ENCODE measurements at places on chromosomes 2 and 18. TPM values are rescaled to one million over a fixed set of nuclear protein-coding genes. Genes with fewer than 3 reads are reported as not detected.
A peak's percentile ranks its signal among the peaks of the same experiment; 100 is the strongest.

GRCh38 chr2:25044990-25045389, 3.1 kb downstream of the EFR3B start:
- no peak for DNase-seq

DNA sequence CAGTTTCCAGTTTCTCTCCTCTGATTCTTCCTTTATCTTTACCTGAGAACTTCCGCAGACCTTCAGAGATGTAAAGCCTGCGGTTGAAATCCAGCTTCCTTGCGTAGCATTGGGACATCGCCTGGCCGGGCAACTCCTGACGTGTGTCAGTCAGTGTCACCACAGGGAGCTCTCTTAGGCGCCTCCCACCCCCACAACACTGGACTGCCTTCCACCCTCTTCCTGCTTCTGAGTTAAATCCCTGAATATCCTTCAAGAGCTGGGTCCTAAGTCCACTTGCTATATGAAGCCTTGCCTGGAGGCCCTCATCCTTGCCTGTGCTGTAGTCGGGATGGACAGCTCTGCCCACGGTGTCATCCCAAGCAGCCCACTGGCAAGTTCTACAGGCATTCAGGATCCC, 179.4 kb downstream of the SEPTIN10 start:
- DNase-seq: no peak

DNA sequence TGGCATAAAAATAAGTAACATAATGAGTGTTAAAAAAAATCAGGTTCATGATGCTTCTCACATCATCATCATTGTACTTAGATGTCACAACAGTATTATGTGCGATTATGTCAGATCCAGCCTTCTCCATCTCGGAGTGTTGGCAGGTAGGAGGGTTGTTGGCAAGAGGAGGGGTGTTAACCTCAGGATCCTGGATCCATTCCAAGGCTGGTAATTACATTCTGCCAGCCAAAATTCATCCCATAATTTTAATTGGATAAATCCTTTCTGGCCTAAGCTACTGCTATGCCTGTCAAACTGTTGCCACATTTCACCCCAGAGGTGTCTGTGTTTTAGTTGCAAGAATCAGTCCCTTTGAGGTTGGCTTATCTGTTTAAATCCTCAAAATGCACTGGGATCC, 891 bp upstream of the FTCDNL1 start:
- no peak for DNase-seq

DNA sequence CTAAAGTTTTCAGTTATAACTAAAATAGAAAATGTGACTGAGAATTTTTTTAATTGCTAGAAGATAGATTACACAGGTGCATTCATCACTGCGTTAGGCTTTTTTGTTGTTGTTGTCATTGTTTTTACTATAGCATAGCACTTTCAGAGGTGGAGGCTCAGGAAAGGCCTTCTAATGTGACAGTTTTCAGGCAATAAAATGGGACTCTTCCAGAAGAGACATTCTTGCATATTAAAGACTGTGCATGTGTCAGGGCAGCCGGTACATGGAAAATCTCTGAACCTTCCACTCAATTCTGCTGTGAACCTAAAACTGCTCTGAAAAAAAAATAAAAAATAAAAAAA, 175.2 kb downstream of the METTL4 start:
- DNase-seq: no peak

DNA sequence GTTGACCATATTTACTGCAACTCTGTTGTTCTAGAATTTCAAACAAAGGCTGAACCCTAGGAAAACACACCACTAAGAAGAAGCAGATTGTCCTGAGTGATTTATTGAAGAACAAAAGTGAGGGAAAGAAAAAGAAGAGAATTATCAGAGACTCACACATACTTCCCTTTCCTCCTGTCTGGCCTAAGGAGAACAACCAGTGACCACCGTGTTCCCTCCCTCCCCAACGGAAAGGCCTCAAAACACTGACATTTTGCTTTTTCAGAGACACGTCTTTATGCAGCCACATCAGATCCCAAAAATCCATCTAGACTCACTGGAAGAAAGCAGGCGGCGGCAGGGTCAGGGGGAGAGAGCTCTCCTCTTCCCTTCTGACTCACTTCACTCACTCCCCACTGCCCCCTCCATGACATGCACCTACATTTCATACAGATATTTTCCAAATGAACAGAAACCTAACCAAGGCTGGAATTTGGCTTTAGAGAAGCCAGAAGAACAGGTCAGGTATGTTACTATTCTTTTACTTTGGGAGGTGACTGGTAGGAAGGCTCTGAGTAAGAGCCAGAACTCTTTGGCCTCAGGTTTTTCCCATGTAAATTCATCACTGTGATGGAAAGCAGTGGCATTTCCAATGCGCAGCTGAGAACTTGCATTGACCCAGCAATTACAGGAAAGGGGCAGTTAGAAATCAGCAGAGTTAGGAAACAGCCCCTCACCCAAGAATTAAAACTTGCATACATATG, 169.9 kb downstream of the BCL11A start:
- DNase-seq: no peak

- no peak for DNase-seq
Observed at GRCh38 chr18:2893056-2893455, 46.2 kb downstream of the EMILIN2 start.

GRCh38 chr2:179855673-179856072, 5.7 kb downstream of the ZNF385B start:
- DNase-seq: no peak

DNA sequence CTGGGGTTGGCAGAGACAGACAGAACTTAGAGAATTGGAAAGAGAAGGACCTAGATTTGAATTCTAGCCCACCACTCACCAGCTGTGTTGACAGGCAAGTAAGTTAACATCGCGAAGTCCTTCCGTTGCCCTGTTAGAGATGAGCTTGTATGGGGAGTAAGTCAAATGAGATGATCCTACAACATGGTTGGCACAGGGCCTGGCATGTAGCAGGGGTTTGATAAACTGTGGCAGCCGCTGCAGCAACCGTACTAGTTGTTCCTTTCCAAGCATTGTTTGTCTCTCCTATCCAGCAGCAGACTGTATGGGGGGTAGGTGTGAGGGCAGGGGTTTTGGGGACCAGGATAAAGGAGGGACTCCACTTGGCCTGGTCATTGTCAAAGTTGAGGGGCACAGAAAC, 16.0 kb downstream of the TET3 start:
- no peak for DNase-seq

DNA sequence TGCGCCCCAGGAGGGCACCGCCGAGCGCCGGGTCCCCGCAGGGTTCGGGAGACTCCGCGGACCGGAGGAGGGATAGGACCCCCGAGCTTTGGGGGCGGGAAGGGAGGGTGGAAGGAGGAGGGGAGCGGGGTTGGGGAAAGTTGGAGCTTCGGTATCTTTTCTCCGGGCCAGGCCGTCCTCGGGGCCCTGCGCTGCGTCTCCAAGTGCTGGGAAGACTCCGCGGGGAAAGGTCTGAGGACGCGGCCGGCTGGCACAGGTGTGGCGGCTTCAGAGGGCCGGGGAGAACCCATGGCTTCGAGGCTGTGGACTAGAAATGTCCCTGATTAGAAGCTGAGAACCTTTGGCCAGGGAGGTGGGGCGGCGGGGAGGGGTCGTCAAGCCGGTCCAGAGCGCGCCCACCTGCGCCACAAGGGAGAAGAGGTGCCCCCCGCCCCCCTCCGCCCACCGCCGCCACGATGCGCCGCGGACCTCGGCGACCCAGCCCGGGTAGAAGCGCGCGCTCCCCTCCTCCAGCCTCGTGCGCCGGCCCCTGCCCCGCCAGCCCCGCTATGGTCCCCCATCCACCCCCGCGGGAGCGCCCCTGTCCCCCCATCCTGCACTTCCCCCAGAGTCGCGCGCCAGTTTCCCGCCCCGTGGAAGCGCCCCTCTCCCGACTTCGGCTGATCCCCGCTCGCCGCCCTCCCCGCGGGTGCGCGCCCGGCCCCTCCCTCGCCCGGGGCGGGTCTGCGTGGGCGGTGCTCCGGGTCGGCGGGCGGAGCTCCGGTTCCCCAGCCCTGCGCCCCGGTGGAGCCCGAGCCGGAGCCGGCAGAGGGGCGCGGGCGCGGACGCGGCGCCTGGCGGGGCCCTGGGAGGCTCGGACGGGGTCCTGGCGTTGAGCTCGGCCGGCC, at the start of gene SNTG2:
Gene SNTG2 (plus strand): TSS at position 770 of the 887 bp plus-strand sequence. CDS start 148 bp downstream, outside the sequence.
- DNase-seq: peak; percentile 79

GRCh38 chr2:141392517-141393213, 738.2 kb downstream of the LRP1B start:
- no peak for DNase-seq

GRCh38 chr2:7837237-7837760, 844.6 kb upstream of the ID2 start:
- DNase-seq: no peak

- DNase-seq: no peak
Observed at GRCh38 chr2:196268538-196269338, 97.4 kb upstream of the STK17B start.

GRCh38 chr18:22505141-22505591, 87.5 kb upstream of the CTAGE1 start:
- no peak for DNase-seq

- no peak for DNase-seq
Observed at GRCh38 chr2:59824314-59824713, 729.1 kb downstream of the BCL11A start.

DNA sequence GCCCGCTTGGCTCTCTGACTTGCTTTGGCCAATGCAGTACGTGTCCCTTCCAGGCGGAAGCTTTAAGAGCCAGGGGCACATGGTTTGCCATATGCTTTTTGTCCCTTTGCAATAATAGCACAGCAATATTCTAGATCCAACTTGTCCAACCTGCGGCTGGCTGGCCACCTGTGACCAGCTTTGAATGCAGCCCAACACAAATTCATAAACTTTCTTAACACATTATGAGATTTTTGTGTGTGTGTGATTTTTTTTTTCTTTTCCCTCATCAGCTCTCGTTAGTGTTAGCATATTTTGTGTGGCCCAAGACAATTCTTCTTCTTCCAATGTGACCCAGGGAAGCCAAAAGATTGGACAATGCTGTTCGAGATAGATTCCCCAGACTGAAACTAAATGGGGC, 119.3 kb upstream of the SIX3 start:
- no peak for DNase-seq

GRCh38 chr2:218029366-218030360, 26.9 kb upstream of the TNS1 start:
- no peak for DNase-seq

- DNase-seq: no peak
Observed at GRCh38 chr18:58201733-58202730, 158.0 kb downstream of the NEDD4L start.

DNA sequence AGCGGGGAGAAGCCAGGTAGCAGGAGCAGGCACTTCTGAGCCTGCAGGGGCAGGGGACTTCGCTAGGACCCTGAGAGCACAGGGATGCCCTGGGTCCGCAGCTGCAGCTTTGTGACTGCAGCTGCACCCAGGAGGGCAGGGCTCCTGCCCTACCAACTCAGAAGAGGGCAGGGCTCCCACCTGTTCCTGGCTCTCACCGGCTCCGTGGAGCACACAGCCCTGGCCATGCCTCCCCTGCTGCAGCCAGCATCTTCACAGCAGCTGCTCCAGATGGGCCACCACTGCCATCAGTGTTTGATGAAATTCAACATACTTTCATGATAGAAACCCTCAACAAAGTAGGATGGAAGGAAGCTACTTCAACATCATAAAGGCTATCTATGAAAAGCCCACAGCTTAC, 92.7 kb downstream of the FAM210A start:
- DNase-seq: no peak

DNA sequence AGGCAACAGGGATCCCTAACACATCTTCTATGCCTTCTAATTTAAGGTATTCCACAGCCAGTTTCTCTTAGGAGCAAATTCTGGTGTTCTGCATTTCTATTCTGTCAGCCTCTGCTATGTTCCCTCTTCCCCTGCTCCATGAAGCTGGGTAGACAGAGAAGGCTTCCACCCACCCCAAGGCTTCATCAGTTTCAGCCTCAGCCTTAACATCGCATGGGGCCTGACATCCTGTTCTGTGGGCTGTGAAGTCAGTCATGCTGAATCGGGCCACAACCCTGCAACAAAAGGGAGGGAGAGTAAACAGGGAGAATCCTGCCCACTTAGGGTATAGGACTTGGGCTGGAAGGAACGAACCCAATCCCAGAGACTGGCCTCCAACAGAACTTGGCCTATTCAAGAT, 70.6 kb upstream of the PPM1B start:
- no peak for DNase-seq

- DNase-seq: no peak
Observed at GRCh38 chr18:12423820-12424219, 16.1 kb downstream of the PRELID3A start.

- no peak for DNase-seq
Observed at GRCh38 chr18:79522451-79523205, 126.9 kb downstream of the NFATC1 start.

DNA sequence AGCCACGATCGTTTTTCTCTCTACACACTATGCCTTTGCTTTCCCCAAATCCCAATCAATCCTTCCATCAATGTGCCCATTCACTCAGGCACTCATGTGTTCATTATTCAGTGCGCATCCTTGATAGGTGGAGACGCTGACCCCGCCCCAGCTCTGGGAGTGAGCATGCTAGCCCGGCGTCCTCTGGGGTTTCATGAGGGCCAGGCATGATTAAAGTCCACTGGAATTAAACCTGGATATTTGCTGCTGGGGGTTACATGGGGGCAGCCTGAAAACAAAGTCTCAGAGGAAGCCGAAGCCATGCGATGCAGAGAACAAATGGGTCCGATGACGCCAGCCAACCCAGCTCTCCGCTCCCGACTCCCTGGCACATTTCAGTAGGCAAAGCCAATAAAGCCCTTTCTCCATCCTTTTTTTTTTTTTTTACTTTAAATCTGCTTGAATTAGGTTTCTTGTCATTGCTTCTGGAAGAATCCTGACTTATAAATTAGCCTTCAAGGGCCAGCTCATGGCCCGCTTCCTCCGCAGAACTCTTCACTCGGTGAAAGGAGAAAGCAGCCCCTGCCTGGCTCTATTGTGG, 316.4 kb upstream of the ID2 start:
- no peak for DNase-seq

DNA sequence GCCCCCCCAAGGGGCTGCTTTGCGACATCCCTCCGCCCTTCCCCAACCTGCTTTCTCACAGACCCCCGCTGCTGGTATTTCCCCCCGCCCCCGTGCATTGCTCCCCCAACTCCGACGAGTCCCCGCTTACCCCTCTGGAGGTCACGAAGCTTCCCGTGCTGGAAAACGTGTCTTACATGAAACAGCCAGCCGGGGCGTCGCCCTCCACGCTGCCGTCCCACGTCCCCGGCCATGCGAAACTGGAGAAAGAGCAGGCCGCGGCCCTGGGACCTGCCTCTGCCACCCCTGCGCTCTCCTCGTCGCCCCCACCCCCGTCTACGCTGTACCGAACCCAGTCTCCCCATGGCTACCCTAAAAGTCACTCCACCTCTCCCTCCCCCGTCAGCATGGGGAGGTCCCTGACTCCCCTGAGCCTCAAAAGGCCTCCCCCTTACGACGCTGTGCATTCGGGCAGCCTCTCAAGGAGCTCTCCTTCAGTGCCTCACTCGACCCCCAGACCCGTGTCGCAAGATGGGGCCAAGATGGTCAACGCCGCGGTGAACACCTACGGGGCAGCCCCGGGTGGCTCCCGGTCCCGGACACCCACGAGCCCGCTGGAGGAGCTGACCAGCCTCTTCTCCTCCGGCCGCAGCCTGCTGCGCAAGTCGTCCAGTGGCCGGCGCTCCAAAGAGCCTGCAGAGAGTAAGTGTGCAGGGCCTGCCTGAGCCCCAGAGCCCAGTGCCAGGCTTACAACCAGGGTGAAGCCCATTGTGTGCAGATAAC, 183.0 kb downstream of the NYAP2 start:
- no peak for DNase-seq

The SMYD1 gene
- total RNA-seq: not detected

The PAX3 gene
- 4.6 TPM for total RNA-seq

The TCF7L1 gene
- total RNA-seq: 1.0 TPM

The NOL4 gene
- total RNA-seq: 11.5 TPM

The SLC30A3 gene
- 0.56 TPM for total RNA-seq

The CABLES1 gene
- 2.8 TPM for total RNA-seq

The ALPI gene
- not detected for total RNA-seq

The ALLC gene
- total RNA-seq: not detected

The LINC00305 gene
- total RNA-seq: not detected

The NMUR1 gene
- total RNA-seq: 0.52 TPM

The RSAD2 gene
- not detected for total RNA-seq

The SIX3 gene
- total RNA-seq: 28.8 TPM

Measured in neural progenitor cell (in vitro differentiated cells).